Right lung (tissue), 10 donors: ENCODE measurements at places on chromosomes 11 and 22. TPM values are rescaled to one million over a fixed set of nuclear protein-coding genes. Genes with fewer than 3 reads are reported as not detected.

GRCh38 chr11:56473252-56473651 lies at the start of gene OR5M3:
TSS of gene OR5M3 (minus strand) at chr11:56473352. CDS start at chr11:56470497, 2,855 bp downstream.
- no peak for DNase-seq

ALDH3B1 gene
- polyA plus RNA-seq = 11.6 TPM

OR52A1 gene
- 0.01 TPM for polyA plus RNA-seq

GLB1L3 gene
- polyA plus RNA-seq = 0.06 TPM

- DNase-seq = no peak
Measured at GRCh38 chr11:5691964-5692361, 2.4 kb downstream of the TRIM22 start.

CSF2RB gene
- 2.7 TPM for polyA plus RNA-seq

MUC6 gene
- 0.24 TPM for polyA plus RNA-seq

GRCh38 chr11:9150926-9151325 lies 59.5 kb upstream of the SCUBE2 start:
- DNase-seq = no peak

DNA sequence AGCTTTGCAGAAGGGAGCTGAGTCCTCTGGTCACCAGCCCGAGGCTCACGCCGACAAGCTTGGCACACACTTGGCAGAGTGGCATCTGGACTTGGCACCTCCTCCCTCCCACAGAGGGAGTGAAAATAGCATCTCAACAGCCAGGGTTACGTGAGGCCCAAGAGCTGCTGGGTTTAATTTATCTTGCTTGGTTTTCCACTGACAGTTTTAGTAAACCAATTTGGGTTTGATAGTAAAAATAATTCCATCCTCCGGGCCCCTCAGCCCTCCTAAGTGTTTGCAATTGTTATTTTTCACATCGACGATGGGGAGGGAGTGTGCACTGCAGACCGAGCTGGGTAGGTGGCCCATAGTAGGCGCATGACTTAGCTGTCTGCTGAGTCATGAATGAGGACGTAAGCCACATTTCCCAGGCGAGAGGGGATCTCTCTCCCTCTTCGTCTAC lies 107.6 kb upstream of the ASPHD2 start:
- DNase-seq = no peak

DNA sequence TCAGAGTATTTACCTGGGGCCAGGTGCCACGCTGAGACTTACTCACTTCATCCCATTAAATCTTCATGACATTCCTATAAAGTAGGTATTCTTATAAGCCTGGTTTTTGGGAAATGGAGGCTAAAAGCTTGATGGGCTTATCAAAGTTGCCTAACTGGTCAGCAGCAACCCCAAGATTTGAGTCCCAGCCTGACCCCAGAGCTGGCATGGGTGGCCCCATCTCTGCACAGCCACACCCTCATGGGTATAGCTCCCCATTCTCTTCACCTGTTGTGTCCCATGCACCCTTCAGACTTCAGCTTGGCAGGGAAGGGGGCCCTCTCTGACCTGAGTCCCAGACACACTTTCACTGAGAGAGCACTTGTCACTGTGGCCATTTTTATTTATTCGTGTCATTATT lies 37.4 kb upstream of the TP53I11 start:
- DNase-seq = no peak

CHEK2 gene
- polyA plus RNA-seq = 14.7 TPM

GRCh38 chr11:61498767-61499341 lies 9.7 kb upstream of the LRRC10B start:
- no peak for DNase-seq

- no peak for DNase-seq
Measured at GRCh38 chr11:14081581-14082231, 119.2 kb downstream of the SPON1 start.
